ENCODE measurements at places on chromosomes 13 and 19.

DNA sequence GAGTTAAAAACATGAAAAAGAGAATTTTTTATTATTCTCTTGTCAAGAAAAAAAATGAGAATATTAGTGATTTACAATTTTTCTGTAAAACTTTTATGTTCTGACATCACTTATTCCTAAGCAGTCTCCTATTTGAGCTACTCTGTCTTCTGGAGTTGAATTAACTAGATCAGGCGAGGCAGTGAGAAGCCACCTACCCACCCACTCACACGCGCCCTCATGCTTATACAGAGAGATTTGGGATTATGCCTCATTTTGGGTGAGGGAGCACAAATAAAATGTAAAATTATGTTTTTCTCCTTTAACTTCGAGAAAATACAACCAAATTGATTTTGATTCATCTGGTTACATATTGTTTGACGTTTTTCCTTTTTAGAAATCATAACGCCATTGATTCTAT lies 424.5 kb downstream of the ITGBL1 start:
- DNase-seq = no peak

DNA sequence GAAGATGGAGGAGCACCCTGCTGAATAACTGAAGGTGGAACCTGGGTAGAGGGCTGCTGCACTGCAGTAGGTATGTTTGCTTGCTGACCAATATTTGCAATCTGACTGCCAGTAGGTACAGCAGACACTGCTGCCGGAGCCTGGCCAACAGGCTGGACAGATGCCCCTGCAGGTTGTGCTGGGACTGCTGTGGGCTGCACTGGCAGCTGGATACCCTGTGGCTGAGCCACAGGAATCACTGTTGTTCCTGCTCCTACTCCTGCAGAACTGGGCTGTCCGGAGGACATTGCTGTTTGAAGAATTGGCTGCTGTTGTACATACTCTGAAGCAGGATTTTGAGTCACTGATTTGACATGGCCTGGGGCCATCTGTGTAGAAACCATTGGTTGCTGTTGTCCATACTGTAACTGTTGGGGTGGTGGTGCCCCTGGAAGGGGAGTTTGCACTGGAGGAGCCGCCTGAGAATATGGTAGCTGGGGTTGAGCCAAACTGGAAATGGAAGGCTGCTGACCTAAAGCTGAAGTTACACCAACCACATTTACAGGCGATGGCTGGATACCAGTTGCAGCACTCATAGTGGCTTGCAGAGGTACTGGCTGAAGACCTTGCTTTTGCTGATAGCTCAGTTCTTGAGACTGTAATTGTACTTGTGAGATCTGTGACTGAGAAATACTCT lies 2.2 kb downstream of the TSC22D1 start:
- no peak for DNase-seq

GRCh38 chr19:22807061-22807835 lies 23.3 kb upstream of the ZNF99 start:
- no peak for DNase-seq

GRCh38 chr13:96726651-96727050 lies 267.6 kb downstream of the OXGR1 start:
- DNase-seq = no peak

DNA sequence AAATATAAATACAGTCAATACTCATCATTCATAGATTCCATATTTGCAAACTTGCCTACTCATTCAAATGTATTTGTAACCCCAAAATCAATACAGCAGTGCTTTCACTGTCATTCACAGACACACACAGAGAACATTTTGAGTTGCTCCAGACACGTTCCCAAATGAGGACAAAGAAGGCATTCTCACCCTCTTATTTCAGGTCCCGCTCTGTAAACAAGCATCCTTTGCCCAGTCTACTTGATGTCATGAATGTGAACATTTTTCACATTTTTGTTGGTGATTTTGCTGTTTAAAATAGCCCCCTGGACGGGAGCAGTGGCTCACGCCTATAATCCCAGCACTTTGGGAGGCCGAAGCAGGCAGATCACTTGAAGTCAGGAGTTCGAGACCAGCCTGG lies 15.5 kb downstream of the C19orf47 start:
- no peak for DNase-seq

DNA sequence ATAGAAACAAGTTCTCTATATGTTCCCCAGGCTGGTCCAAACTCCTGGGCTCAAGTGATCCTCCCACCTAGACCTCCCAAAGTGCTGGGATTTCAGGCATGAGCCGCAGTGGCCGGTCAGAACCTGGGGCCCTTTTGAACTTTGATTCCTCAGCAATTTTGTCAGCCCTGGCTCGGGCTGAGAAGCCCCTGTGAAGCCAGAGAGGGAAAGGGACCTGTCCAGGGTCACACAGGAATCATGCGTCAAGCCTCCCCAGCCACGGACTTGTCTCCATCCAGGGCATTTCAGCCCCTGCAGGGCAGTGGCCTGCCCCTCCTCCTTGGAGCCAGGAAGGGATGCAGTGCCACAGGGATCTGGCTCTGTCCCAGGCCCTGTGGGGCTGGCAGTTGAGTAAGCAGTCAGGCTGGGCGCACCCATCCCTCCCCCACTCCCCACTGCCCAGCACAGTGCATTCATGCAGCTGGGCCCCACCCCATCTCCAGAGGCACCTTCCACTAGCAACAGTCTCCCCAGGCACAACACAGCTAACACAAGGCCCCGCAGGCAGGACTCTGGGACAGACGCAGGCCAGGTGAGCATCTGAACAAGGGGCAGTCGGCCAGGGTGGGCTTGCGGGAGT lies at the start of gene CAPS:
TSS of gene CAPS (plus strand) at position 516 of the 619 bp plus-strand sequence. CDS start 153 bp downstream, outside the sequence.
- no peak for DNase-seq

Measured in effector memory CD8-positive, alpha-beta T cell (primary cell).